NCI-H2107 (cell line): ENCODE measurements at places on chromosomes 11 and 22.

GRCh38 chr11:30852091-30852490 is 265.9 kb upstream of the MPPED2 start:
- DNase-seq: no peak

GRCh38 chr22:43923631-43924464 is at the start of gene PNPLA3:
Gene PNPLA3 (plus strand): TSS chr22:43923805. CDS start chr22:43923912, 107 bp downstream.
- peak; percentile 29 for DNase-seq

GRCh38 chr22:38417252-38418060 is 37.5 kb downstream of the KCNJ4 start:
- no peak for DNase-seq

GRCh38 chr11:107017433-107018218 is 650 bp downstream of the GUCY1A2 start:
- no peak for DNase-seq

- no peak for DNase-seq
Observed at GRCh38 chr22:20292673-20293232, 24.6 kb upstream of the RTN4R start.

GRCh38 chr11:128181088-128181480 is 406.3 kb downstream of the ETS1 start:
- no peak for DNase-seq

DNA sequence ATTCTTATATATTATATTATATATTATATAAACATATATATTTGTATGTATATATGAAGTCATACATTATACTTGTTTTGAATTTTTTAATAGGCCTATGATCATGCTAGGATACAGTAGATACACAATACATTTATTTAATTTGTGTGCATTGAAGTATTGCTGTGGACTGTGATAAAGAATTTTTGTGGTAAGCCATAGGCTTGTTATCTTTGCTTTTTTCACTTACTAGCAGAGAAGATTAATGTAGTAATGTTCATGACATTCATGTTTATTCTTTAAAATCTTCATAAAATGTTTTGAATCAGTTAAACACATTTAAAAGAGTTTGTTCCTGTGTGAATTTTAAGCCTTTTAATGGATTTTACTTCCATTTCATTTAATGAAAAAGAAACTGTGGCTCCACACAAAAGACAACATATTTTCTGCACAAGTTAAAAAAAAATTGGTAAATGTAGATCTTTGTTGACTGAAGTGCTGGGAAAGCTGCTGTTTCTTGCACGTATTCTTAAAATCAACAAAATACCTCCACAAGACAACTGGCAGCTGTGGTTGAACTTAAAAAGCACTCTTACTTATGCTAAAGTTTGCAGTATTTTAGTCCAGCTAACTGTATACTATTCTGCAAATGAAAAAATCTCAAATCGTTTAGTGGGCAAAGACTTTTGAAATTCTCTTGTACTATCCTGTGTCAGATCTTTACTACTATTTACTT is 156.2 kb downstream of the TMEM135 start:
- no peak for DNase-seq

- DNase-seq: no peak
Observed at GRCh38 chr11:67384851-67385366, 6.9 kb upstream of the RAD9A start.

DNA sequence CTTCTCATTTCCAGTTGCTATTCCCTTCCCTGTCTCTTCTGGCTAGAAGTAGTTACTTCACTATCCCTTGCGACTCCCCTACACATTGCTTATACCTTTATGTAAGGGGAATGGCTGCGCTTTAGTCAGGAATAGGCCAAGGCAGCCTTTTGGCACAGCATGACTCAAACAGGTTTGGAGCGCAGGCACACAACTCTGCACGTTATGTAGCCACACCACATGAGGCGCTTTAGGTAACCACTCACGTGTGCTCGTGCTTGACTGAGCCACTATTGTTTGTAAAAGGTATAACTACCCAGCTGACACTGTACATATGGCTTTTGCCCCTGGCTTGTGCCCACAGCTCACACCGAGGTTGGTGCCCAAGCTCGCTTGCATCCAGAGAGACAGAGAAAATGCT is 46.7 kb upstream of the LIPT2 start:
- DNase-seq: no peak

DNA sequence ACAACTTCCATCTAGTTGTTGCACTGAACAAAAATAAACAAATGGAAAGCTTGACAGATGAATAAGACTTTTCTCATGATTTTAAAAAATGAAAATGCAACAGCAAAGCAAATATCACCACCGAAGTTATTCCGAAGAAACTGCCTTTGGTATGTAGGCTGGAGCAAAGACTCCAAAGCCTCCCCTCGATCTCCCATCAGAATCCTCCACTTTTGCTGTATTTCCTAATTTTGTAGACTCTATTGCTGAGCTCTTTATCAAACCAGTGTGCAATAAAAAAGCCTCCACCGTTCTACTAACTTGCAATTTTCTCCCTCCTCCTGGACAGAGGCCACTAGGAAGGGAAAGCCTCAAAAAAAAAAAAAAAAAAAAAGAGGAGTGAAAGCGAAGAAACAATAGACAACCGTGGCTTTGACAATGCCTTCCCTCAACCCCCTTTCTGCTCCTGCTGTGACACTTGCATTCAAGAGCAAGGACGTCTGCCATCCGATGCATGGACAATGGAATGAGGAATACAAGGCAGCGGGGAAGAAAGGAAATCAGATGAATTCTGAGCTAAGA is 190.9 kb upstream of the BLID start:
- DNase-seq: no peak

DNA sequence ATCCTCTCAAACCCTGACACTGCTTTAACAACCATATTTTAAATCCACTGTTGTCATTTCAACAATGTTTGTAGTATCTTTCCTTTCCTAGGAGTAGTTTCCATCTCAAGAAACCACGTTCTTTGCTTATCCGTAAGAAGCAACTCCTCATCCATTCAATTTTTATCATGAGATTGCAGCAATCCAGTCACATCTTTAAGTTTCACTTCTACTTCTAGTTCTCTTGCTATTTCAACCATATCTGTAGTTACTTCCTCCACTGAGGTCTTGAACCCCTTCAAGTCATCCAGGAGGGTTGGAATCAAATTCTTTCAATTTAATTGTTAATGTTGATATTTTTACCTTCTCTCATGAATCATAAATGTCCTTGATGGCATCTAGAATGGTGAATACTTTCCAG is 22.4 kb downstream of the CCDC82 start:
- no peak for DNase-seq

- no peak for DNase-seq
Observed at GRCh38 chr22:47270463-47271135, 508.1 kb downstream of the TBC1D22A start.

- no peak for DNase-seq
Observed at GRCh38 chr11:32870676-32871075, 21.9 kb upstream of the QSER1 start.

DNA sequence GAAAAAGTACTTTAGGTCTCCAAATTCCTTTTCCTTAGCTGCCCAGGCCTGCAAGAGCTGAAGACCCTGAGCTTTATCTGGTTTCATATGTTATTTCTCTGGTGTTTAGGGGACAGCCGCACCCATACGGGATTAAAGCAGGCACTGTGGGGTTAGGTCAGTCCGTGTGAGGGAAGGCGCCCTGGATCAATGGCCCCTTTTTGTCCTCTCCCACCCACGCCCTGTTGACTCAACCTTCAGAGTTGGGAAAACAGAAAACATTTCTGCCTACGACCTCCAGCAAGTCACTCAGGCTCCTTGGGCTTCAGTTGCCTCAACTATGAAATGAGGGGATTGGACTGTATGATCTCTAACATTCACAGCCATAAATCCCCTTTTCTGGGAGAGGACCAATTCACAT is 55.2 kb upstream of the BARX2 start:
- DNase-seq: no peak

DNA sequence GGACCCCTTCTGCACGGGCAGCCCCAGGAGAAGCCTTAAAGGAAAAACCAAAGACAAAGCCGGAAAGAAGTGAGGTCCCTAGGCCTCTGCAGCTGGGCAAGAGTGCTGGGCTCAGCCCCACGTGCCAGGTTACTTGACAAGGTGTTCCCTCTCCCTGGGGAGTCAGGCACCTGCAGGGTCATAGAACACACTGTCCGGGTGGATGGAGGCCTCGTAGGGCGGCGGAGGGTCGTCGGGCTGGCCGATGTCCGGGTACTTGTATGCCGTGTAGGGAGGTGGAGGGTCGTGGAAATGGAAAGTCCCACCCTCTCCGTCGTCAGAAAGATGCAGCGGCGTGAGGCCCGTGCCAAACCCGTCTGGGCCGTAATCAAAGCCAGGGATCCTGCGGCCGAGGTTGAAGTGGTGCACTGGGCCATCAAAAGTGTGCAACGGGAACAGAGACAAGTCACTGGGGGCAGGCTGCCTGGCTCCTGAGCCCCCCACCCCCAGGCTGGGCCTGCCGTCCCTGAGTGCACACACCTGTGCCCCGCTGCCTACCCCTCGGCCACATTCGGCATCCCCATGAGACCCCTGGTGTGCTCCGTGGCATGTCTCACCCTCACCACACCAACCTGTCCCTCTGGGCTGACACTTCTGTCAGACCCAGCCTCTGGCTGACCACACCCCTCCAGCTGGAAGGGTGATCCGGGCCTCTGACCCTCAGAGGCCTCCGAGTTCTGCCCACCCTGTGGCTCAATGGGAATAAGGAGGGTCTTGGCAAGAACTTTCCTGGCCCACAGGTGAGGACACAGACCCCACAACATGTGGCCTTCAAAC is 81.1 kb downstream of the DGCR2 start:
- DNase-seq: no peak

DNA sequence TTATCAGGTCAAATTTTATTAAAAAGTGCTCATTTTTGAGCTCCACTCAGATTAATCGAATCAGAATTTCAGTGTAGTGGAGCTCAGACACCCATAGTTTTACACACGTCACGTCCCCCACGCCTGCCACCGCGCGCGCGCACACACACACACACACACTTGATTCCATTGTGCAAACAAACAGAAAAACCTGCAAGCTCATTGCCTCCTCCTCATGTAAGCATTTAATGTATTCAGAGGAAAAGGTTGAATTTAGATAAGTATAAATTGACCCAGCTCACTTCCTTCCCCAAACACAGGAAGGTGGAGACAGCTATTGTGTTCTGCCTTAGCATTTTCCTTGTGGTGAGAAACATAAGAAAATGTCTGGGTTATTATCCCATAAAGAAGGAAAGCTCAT is 336.7 kb downstream of the LUZP2 start:
- DNase-seq: no peak

GRCh38 chr22:28911777-28912669 is 28.7 kb downstream of the ZNRF3 start:
- no peak for DNase-seq

- no peak for DNase-seq
Observed at GRCh38 chr11:82747471-82747870, 13.8 kb upstream of the FAM181B start.

DNA sequence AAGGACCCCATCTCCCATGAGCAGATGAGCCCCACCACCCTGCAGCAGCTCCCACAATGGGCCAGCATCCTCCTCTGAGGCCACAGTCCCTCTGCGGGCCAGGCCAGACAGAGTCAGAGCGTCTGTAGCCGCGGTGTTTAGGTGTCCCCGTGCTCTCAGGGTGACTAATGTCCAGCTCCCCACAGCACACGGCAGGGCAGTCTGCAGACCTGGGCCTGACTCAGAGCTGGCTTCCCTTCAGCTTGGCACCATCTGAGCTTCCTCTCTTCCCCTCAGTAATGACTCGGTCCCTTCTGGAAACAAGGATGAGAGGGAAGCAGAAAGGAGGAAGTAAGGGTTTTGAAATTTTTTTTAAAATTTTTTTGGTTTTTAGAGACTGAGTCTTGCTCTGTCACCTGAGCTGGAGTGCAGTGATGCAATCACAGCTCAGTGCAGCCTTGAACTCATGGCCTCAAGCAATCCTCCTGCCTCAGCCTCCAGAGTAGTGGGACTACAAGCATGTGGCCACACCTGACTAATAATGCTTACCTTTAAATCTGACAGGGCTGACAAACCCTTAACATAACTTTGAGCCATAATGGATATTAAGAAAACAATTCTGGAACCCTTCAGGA is 28.5 kb downstream of the LRRC74B start:
- no peak for DNase-seq

- DNase-seq: no peak
Observed at GRCh38 chr11:27205250-27205649, 157.8 kb downstream of the CCDC34 start.

GRCh38 chr11:116310698-116311097 is 462.1 kb downstream of the BUD13 start:
- DNase-seq: no peak

GRCh38 chr11:112248201-112248600 is 12.5 kb downstream of the PLET1 start:
- no peak for DNase-seq

DNA sequence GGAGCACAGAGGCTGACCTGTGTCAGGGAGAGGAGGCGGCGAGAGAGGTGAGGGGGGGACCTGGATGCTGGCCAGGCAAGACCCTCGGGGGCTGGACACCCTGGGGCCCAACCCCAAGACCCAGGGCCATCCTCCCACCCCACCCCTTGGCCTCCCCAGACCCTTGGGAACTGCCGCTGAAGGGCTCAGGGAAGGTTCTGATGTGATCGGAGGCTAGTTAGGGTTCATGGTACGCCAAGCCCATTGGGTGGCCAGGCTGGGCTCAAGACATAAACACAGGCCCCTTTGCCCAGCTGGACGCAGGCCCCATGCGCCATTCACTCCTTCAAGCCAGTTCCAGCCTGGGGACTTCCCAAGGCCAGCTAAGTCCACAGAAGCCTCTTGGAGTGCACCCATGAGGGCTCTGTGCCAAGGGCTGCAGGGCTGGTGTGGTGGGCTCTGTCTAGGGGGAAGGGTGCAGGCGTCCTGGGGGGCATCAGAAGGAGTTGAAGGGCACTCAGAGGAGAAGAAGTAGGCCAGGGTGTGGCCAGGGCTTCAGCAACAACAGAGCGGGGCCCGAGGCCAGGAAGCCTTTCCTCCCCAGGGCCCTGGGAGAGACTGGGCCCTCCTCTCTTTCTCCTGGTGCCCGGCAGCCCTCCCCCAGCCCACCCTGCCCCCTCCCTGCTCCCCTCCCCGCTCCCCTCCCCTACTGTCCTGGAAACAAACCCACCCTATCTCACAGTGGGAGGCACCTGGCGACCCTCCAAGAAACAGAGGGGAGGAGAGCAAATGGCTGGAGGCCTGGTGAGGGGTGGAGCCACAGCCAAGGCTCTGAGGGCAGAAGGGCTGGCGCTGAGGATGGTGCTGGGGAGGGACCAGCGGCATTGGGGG is 12.9 kb downstream of the TSPAN32 start:
- DNase-seq: no peak

- DNase-seq: peak; percentile 68
Observed at GRCh38 chr11:110092515-110093406, at the start of gene ZC3H12C. Gene ZC3H12C (plus strand): TSS chr11:110093392. CDS start chr11:110093412, 20 bp downstream.

- no peak for DNase-seq
Observed at GRCh38 chr11:43548916-43549315, 131.6 kb upstream of the HSD17B12 start.
